Fibroblast of upper back skin (primary cell): ENCODE measurements at places on chromosomes 6 and 20.

DNA sequence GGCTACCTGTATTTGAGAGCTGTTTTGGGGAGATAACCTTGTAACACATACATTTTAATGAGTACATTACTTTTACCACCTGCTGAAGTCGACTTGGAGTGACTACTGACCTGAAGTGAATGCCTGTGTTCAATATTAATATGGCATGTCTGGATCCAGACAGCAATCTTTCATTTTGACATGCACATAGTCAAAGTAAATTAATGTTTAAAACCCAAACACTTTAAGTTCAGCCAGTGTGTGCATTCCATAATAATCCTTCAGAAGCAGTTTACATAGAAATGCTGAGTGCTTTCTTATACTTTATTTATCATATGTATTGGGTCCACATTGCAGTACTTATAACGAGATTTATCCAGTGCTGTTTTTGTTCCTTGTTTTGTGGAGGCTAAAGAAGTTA is 38.0 kb downstream of the CDKAL1 start:
- no peak for DNase-seq

- DNase-seq = no peak
These were observed 381.4 kb downstream of the CDKAL1 start for GRCh38 chr6:20915626-20916025.

DNA sequence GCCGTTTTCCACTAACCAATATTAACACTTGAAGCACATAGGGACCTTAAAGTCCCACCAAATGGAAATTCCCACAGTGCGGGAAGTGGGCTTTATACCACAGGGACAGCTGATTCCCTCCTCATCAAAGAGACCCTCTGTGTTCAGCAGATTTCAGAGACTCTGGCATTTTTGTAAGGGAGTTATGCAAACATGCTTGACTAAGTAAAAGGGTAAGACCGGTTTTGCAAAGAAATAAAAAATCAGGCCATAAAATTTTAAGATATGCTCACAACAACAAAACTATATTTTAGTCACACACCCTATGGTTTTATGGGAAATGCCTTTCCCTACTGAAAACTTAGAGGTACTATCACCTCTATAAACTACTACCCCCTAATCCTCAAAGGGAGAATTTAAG is 45.4 kb upstream of the SPTLC3 start:
- DNase-seq = no peak

DNA sequence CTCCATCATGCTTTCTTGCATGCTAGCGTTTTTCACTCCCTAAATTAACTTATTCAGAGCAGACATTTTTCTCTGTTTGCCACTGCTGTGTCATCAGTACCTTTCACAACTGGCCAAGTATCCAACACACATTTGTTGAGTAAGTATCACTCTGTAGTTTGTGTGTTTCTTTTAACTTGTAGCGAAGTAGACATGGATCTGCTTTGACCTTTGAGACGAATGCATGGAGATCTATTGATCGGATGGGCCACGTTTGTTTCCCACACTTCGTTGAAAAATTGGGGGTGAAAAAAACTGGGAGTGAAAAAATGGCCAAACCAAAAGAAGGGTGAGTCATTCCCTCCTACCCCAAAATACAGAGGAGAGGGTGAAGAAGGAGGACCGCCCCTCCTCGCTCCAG is 12.9 kb upstream of the SLC9A8 start:
- DNase-seq = no peak

GRCh38 chr6:29726571-29727194 is 3.4 kb downstream of the HLA-F start:
- DNase-seq = no peak

DNA sequence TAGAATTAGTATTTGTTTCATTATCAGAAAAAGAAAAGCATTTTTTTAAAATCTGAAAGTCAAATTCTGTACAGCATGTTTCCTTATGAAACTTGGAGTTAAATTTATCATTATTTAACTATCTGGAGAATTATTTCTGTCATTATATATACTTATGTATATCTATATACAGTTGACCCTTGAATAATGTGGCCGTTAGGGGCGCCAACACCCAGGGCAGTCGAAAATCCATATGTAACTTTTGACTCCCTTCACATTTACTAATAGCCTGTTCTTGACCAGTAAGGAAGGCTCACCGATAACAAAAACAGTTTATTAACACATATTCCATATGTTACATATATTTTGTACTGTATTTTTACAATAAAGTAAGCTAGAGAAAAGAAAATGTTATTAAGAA is 341.2 kb downstream of the ADGRB3 start:
- no peak for DNase-seq

GRCh38 chr6:39223061-39223460 is 6.2 kb downstream of the KCNK5 start:
- no peak for DNase-seq

DNA sequence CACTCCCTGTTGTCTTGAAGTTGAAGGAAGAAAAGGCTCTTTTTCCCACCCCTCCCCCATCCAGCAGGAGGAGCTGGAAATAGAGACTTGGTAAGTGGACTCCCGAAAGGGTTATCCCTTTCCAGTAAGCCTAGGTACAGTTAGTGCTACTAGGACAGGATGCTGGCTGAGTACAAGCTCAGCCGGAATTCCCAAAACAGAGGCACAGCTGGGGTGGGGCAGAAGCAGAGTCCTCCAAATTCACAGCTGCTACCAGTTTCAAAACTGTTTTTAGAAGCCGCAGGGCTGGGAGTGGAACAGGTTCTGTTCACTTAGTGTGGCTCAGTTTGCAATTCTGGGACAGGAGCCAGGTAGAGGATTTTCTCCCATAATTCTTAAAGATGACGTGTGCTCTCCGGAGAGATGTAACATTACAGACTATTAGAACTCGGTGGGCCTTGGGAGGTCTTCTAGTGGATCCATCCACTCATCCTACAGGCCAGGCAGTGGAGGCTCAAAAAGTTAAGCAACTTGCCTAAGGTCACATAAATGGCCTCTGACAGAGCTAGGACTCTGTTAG is 19.0 kb upstream of the UTRN start:
- DNase-seq = peak; percentile 95

DNA sequence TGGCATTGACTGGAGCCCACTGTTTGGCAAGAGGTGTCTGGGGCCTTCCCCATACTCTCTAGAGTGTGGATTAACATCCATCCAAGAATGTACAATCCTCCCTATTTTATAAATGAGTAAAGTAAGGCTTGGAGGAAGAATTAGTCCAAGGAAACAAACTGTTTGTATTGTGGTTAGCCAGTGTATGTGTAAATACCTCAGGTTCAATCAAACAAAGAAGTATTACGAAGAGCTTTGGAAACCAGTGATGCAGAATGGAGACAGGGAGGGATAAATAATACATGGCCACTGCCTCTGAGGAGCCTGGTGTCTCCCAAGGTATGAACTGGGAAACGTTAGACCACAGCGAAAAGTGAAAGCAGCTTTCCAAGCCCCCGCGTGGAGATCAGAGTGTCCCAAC is 226.6 kb upstream of the RIN2 start:
- no peak for DNase-seq

DNA sequence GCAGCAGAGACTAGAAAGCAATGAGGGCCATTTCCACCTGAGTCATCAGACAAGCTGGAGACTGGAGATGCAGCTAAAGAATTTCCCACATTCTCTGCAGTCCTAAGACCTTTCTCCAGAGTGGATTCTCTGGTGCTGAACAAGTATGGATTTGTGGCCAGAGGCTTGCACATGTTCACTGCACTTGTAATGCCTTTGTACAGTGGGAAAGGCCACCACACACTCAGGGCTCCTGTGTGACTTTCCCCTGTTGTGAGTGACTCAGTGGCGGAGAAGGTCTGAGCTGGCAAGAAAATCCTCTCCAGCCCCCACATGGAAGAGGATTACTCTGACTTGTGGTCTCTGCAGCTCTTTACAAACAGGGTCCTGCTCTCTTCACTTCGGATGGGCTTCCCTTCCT is 192.3 kb downstream of the C6orf118 start:
- peak; percentile 30 for DNase-seq
